ENCODE measurements at places on chromosomes 1 and 21.

DNA sequence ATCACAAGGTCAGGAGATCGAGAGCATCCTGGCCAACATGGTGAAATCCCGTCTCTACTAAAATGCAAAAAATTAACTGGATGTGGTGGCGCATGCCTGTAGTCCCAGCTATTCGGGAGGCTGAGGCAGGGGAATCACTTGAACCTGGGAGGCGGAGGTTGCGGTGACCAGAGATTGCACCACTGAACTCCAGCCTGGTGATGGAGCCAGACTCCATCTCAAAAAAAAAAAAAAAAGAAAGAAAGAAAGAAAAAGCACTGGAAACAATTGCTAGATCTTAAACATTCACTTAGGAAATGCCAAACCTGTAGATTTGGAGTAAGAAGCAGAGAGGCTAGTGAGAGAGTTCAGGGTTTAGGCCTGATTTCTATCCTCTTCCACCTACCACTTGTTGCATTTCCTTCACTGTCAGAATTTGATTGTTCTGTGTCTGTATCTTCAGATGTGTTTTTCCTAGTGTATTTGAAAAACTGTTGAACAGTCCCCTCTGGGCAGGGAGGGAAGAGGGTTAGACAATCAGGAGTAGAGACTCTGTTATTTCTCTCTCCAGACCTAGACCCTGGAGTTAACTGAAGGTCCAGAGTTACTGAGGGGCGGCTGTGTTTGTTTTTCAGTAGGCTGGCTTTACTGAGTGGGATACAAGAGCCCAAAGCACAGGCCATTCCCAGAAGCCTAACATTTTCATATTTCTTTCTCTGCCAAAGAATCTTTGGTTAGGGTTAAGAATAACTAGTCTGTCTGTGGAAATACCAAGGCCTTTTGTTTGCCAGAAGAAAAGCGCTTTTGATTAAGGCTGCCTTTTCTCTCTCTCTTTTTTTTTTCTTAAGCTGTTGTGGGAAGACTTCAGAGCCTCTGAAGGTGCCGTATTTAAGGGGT is 31.1 kb upstream of the MACF1 start:
- no peak for DNase-seq

DNA sequence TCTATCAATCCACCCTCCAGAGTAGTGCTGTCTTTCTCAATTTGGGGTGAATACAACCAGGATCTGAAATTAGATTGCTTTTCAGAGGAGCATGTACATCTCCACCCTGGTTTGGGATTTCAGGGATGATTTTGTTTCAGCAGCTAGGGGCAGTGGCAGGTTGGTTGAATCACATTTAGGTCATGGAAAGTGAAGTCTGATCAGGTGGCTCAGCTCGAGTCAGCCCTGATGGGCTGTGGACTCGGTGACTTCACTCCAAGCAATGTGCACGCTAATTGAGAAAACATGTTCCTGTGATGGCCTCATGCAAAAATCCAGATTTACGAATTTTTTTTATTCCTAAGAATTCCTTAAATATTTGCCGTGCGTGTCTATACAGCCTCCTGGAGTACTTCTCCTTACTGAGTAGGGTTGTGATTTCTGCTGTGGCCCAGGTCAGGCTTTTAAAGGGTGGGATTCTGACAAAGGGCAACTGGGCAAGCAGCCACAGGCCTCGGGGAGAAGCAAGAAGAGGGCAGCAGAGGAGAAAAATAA is 7.5 kb downstream of the NGF start:
- no peak for DNase-seq

DNA sequence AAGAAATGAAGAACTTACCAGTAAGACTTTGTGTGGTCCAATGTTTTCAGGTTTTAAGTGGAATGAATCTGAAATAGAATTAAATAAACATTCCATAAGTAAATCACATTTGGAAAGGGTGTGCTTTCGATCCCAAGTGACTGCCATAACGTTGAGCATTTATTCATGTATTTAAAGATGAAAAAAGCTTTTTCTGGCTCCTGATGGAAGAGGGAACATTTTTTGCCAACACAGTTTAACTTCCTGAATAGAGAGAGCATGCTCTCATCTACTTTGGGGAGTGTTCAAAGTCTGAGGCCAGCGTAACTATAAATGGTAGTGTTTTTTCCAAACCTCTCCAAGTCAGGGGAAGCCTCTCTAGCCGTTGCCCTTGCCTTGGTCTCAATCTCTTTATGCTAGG is 55.8 kb downstream of the GNG12 start:
- DNase-seq, result no peak

DNA sequence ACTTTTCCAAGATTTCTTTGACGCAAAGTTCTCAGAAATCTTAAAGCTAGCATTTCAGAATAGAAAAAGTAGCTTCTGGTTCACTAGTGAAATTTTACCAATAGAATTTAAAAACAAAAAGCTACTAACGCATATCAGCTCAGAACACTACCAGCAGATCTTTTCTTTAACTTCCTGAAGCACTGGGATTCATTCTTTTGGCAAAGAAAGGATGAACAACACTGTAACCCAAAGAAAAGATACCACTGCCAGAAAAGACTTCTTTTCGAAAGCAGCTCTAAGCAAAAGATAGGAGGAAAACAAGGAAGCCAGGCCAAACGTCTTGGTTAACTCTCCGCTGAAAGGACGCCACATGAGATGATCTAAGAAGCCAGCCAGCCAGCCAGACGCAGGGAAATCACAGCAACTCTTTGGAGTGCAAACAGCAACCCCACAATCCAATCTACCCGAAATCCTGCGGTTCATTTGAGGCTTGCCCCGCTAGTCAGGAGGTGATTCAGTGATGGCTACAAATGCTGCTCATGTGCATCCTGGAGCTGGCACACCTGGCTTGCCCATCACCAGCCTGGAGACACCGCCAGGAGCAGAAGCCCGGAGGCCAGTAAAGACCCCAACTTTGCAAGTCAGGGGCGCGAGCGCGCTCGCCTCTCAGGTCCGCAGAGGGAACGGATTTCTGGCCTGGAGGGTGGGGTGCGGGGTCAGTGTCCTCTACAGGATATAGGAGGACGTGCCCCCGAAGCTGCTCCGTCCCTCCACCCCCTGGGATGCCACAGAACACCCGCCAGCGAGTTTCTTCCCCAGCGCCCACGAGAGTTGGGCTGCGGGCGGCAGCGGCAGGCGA is 812 bp downstream of the NBPF1 start:
- peak; percentile 16 for DNase-seq

DNA sequence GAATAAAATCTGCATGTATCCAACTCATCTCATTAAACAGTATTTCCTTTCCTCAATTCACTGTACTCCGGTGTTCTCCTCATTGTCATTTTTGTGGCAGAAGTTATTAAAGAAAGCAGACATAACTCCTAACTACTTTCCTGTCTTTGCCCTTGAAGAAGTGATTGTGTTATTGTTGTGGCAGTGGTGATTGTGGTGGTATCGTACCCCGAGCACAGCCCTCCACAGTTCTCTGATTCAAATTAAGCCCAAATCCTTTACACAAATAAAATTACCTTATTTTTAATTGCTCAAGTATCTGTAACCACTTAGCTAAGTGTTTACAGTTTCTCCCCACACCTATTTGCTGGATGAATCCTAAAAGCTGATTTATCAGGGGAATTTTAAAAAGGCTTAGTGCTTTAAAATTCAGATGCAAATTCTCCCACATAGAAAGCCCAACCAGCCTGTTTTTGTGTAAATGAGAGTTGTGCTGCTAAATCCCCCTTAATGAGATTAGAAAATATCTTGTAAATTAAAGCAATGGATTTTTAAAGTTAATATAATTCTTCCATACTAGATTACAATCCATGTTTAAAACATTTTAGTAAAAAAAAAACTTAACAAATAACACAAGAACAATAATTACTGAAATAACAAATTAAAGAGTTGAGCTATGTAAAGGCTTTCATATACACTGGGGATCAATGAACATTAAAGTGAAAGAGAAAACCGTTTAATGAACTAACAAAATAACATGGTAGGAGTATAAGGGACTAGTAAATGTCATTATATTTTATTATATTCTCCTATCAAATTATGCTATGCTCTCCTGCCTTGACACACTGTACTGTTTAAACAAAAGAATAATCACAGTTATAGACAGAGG is 259.0 kb downstream of the NEGR1 start:
- DNase-seq, result no peak

DNA sequence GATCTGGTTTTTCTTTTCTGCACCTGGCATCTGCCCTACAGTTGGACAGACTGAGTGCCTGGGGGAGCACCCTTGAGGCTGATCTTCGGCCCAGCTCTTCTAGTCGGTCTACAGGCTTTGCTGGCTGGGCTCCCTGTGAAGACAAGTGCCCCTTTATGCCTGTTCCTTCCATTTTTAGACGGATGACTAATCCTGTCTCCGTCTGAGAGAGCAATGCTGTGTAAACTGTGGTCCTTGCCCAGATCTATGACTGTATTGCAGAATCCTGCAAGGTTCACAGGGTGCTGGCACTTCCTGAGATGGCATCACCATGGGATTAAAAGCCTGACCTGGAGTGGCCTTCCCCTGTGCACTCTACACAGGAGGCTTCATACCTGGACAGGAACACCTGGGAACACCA is 47.6 kb upstream of the SAMD13 start:
- DNase-seq, result no peak

DNA sequence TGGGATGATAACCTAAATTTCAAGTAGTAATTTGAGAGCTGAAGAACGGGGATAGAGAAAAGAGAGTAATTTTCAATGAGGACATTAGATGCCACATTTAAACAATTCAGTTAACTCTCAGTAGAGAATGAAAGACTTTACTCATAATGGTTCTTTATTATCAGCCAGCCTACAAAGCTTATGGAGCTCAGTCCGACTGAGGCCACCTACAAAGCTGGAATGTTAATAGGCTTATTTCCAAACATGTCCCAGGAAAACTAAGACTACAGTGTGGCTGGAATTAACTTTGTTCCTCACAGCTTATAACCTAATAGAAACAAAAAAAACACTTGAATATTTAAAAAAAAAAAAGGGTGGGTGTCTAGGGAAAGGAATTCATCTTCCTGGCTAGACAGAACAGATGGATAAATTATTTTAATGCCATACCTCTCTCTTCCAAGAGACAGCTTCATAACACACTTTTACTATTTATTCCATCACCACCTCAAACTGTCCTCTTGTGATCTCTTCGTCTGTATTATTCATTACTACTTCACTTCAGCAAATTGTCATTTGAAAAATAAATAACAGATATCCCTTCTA is 9.8 kb downstream of the SLC19A2 start:
- no peak for DNase-seq

DNA sequence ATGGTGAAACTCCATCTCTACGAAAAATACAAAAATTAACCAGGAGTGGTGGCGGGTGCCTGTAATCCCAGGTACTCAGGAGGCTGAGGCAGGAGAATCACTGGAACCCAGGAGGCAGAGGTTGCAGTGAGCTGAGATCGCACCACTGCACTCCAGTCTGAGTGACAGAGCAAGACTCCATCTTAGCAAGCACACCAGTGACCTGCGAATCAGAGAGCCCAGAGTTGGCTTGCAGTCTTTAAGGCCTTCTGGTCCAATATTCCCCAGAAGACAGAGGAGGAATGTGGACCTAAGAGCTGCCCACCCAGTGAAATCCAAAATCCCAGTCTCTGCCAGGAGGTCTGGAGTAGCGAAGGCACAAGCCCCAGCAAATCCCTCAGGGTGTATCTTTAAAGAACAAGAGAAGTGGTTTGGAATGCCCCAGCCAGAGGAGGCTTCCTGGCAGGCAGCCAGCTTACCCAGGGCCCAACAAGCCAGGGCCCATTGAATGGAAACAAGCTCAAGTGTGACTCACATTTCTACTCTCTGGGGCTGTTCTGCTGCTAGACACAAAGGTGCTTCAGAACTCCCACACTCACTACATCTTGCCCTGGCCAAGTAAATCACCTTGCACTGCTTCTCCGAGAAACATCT is 23.9 kb downstream of the GPR161 start:
- DNase-seq, result no peak

- no peak for DNase-seq
Observed at GRCh38 chr1:79530476-79530875, 523.9 kb upstream of the ADGRL4 start.

- no peak for DNase-seq
Observed at GRCh38 chr1:21217812-21218596, 41.3 kb upstream of the EIF4G3 start.

DNA sequence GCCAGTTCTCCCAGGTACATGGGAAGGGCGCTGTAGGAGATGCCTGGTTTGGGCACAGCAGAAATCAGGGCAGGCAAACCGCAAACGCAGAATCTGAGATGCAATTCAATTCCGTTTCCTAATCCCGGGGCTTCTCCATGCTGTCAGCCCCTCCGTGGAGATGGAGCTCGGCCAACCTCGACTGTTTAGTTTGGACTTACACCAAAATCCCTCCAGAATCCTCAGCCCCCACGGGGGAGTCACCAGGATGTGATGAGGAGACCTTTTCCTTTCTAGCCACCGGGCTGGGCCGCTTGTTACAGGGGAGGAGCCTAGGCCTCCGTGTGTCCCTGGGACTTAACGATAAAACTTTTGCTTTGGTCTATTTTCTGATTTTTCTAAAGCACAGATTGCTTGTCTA is 7.9 kb downstream of the SLC2A7 start:
- no peak for DNase-seq

- no peak for DNase-seq
Observed at GRCh38 chr1:115826628-115827027, 14.3 kb downstream of the NHLH2 start.

DNA sequence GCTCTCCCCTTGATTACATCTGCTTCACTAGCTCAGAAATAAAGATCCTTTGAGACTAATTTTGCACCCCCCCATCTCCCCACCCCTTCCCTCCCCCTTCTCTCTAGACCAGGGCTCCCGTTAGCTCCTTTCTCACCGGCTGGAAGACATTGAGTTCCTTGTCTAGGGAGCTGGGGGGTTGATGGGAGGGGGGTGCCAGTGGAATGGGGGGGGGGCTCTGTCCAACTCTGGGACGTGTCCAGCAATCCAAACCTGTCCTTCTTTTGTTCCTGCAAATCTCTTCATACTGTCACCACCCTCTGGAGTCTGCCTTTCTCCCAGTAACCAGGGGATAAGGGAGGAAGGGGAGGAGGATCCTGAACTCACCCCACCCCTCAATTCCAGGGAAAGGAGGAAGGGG is 61.9 kb downstream of the RHBG start:
- DNase-seq, result no peak

DNA sequence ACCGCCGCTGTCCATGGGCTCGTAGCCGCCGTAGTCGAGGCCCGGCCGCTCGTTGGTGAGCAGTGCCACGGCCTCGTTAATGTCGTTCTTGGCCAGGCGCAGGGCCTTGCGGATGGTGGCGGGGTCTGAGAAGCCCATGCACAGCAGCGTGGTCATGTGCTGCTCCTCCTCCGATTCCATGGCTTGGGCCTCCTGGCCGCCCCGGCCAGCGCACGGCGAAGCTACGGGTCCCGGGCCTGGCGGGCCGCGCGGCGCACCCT is 300 bp downstream of the USP24 start:
- no peak for DNase-seq

- no peak for DNase-seq
Observed at GRCh38 chr1:93556291-93556690, 108.4 kb downstream of the FNBP1L start.

- DNase-seq, result no peak
Observed at GRCh38 chr1:93186667-93187066, 6.1 kb downstream of the CCDC18 start.

GRCh38 chr1:174413632-174414031 is 34.1 kb upstream of the GPR52 start:
- DNase-seq, result no peak

- no peak for DNase-seq
Observed at GRCh38 chr1:225442123-225442505, 14.3 kb upstream of the LBR start.

- no peak for DNase-seq
Observed at GRCh38 chr1:225691861-225692516, 39.1 kb upstream of the ENAH start.

- no peak for DNase-seq
Observed at GRCh38 chr21:29257701-29258100, 41.0 kb upstream of the BACH1 start.
